ENCODE measurements at places on chromosomes 13 and 19. TPM values are rescaled to one million over a fixed set of nuclear protein-coding genes. Genes with fewer than 3 reads are reported as not detected.

Gene TNNT1
- total RNA-seq: not detected

Gene CCDC61
- 21.5 TPM for total RNA-seq

Gene CRB3
- total RNA-seq: not detected

Gene FGF22
- total RNA-seq: 1.4 TPM

Gene DMKN
- total RNA-seq: 4.4 TPM

Gene ZNF491
- 1.8 TPM for total RNA-seq

Gene B3GNT8
- total RNA-seq: 14.1 TPM

Gene EID2B
- 3.8 TPM for total RNA-seq

Gene URAD
- total RNA-seq: not detected

Gene PRR20A
- total RNA-seq: not detected

Gene IGFL2
- total RNA-seq: not detected

Gene LILRA2
- 1.6 TPM for total RNA-seq

Gene ZSCAN4
- total RNA-seq: not detected

Gene FXYD7
- total RNA-seq: 0.83 TPM

Gene DACH1
- total RNA-seq: 2.0 TPM

Gene THAP8
- not detected for total RNA-seq

Gene KIR3DL1
- not detected for total RNA-seq

Gene KLF5
- total RNA-seq: 2.8 TPM

Gene CERS1
- total RNA-seq: not detected

Gene PTGIR
- total RNA-seq: 6.1 TPM

Gene PLPPR3
- not detected for total RNA-seq

Gene KIRREL2
- total RNA-seq: 2.8 TPM

Gene LILRA6
- total RNA-seq: not detected

Gene URI1
- 64.8 TPM for total RNA-seq

Gene ICAM1
- 25.9 TPM for total RNA-seq

Gene TUBA3C
- not detected for total RNA-seq

Gene ETV2
- total RNA-seq: not detected

Gene SPRY2
- 11.3 TPM for total RNA-seq

Data from uterus (tissue), 4 donors.